ENCODE measurements at places on chromosomes 5 and 9.

GRCh38 chr9:97900103-97900737 lies 22.1 kb downstream of the TRMO start:
- no peak for DNase-seq

DNA sequence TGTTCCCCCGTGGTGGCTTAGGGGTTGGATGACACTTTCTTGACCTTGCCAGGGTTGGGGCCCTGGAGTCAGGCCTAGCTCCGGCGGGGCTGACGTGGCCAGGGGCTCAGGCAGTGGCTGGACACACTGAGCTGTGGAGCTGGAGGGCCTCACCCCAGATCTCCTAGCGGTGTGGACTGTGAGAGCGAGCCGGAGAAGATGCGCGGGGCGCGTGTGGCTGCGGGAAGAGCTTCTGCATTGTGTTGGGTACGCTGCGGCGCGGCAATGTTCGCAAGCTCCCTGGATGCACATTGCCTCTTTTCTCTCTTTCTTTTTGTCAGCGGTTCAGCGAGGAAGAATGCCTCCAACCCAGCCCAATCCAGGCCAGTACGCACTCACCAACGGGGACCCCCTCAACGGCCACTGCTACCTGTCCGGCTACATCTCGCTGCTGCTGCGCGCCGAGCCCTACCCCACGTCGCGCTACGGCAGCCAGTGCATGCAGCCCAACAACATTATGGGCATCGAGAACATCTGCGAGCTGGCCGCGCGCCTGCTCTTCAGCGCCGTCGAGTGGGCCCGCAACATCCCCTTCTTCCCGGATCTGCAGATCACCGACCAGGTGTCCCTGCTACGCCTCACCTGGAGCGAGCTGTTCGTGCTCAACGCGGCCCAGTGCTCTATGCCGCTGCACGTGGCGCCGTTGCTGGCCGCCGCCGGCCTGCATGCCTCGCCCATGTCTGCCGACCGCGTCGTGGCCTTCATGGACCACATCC lies 4.8 kb downstream of the NR2F1 start:
- DNase-seq: no peak

DNA sequence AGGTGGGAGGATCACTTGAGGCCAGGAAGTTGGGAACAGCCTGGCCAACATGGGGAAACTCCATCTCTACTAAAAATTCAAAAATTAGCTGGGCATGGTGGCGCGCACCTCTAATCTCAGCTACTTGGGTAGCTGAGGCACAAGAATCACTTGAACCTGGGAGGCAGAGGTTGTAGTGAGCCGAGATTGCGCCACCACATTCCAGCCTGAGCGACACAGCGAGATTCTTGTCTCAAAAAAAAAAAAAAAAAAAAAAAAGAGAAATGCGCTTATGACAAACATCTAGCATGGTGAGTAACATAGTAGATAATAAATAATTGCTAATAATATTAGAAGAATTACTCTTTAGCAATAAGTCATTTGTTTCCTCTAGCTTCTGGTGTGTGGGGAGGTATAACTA lies 25.9 kb downstream of the RUSC2 start:
- no peak for DNase-seq

DNA sequence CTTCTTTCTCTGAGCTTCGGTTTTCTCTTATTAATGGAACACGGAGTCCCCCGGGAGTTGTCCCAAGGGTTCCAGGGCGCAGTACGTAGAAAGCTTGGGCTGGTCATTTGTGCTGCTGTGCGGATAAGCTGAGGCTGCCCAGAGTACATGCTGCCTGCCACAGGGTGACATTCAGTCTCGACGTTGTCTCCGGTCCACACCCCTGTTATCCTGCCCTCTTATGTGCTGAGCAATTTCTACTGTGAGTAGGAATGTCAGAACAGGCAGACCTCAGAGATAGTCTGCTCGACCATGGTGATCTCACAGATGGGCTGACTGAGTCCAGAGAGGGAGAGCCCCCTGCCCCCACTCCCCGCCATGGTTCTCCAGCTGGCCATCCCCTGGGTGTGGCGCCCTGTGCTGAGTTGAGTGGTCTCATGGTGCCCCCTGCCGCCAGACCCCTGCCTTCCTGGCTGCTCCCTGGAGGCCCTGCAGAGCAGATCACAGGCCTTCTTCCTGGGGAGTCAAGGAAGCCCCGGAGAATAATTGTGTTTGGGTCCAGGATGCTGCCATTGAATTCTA lies 124.0 kb downstream of the RGS3 start:
- no peak for DNase-seq

DNA sequence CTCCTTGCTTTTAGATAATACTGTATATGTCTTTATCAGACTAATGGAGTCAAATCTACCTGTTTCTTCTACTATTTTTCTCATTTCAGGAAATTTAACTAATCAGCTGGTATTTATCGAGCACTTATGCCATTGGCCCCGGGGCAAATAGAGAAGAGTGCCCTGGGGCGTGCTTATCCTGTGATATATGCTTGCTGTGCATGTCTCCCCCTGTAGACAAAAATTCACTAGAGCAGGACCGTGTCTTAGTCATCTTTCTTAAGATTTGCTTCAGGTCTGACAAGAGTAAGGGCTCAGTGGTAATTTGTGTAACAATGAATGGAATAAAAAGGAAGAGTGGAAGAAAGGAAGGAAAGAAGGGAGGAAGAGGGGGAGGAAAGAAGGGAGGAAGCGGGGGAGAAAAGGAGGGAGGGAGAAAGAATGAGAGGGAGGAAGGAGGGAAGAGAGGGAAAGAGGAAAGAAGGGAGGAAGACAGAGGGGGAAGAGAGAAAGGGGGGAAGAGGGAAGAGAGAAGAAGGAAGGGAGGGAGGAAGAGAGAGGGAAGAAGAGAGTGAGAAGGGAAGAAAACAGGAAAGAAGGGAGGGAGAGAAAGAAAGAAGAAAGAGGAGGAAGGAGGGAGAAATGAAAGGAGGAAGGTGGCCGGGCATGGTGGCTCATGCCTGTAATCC lies 295.7 kb upstream of the PANK3 start:
- DNase-seq: no peak

DNA sequence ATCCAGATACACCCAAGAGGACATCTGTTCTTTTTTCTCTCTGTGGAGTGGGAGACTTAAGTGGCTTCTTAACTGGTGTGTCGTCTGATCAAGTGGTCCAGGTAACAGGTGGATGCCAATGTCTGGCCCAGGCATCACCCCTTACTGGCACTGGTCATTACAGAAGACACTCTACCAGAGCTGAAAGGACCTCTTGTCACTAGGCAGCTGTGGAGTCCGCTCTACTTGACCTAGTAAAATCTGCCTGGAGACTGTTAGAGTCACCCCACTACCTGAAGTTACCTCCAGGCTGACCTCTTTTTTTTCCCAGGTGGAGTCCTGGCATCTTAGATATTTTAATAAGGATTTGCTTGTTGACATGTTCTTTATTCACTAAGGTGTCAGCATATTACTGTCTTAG lies 22.5 kb downstream of the FXN start:
- no peak for DNase-seq

DNA sequence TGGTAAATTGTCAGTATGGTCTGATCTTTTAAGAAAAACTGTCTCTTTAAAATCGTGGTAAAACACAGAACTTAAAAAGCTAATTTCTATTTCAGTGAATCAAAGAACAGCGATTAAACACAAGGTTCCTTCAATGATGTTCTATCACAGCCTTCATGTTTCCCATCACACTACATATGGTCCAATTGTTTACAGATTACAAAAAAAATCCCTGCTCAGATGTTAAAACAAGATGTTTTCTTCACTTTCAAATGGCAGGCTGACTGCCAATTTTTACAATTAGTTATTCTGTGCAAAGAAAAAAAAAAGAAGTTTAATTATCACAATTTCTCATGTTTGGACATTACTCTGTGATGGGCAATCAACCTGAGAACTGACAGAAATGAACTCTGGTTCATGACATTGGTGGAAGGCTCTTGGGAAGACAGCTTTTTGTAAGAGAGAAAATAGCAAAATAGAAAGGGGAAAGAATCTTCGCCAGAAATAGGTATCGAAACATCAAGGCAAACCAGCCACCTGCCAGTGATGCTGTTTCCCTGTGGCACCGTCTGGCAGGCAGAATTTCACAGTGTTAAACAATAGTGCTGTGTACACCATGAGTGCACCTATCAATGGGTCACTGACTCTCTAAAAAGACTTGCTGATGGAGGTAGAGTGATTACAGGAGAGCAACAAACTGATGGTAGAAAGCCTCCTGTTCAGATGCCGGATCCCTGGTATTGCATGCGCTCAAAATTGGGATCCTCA lies 1020.0 kb upstream of the ARRDC3 start:
- DNase-seq: no peak

DNA sequence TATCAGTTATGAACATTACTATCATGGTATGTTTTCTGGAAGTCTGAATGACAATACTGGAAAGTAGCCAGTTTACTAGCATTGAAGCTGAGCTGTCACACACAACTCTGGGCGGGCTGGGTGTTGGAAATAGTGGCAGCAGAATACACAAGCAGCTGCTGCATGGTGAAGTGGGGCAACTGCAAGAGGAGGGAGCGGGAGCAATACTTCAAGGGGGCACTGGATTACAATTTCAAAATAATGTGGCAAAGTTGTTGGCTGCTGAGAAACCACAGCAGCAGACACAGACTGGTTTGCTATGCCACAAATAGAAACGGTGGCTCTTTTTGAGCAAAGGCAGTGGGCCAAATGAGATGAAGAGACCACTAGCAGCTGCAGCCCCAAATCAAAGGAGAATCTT lies 350.2 kb downstream of the KIAA0825 start:
- no peak for DNase-seq

- no peak for DNase-seq
These were observed 1004.1 kb upstream of the EDIL3 start for GRCh38 chr5:85388770-85389169.

DNA sequence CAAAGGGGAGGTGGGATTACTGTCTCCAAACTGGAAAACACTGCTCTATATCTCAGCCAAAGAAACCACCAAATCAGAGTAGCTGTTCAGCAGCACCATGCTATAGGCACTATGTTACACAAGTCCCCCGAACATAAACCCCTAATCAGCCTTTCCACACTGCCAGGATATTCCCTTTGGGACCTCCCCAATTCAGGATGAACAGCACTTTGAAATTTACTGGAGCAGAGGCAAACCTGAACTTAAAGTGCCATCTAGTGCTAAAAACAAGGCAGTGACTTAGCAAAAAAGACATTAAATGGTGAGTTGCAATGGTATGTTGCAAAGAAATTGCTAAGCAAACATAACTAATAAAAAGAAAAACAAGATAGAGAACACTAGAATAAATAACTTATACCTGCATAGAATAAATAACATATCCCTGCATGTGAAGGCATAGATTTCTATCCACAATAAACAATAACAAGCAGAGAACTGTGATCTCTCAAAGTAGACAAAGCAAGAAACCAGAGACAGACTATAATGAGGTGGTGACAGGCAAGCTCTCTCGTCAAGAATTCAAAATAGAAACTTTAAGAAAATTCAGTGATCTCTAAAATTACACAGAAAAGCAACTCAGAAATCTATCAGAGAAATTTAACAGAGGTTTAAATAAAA lies 584.4 kb upstream of the ACO1 start:
- DNase-seq: peak; percentile 18

DNA sequence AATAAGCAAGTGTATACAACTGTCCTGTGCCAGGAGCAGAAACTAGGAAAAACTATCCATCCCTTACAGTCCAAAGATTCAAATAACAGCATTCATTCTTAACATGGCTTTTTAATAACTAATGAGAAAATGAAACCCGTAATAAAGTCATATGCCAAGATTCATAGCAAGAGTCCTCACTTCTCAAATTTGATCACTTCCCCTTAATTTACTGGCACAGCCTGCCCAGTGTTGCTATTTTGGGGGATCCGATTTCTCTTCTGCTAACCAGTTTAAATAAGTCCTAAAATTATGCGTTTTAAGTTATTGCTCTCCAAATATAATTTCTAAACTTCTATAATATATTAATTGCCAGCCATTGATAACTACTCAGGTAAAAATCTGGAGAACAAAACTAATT lies 177.0 kb upstream of the PTGER4 start:
- no peak for DNase-seq

GRCh38 chr9:97704345-97704677 lies 7.2 kb upstream of the XPA start:
- no peak for DNase-seq

- DNase-seq: no peak
These were observed 86.1 kb upstream of the NFIB start for GRCh38 chr9:14399756-14400657.

Measured in CD4-positive, alpha-beta T cell treated with Interleukin-4 for 4 hours (primary cell).